Activated CD4-positive, alpha-beta T cell treated with anti-CD3 and anti-CD28 coated beads, Interleukin-2, amount 10 ng/mL, durations not matched to agents 24 days and 14 days (primary cell): ENCODE measurements at places on chromosomes 7 and 10. TPM values are rescaled to one million over a fixed set of nuclear protein-coding genes. Genes with fewer than 3 reads are reported as not detected.
A peak's percentile ranks its signal among the peaks of the same experiment; 100 is the strongest.

Gene PPP1R3C
- 0.14 and 0.21 TPM in 2 replicates for total RNA-seq

- H3K4me1 ChIP-seq, result no peaks in the 10 kb centered on the region
- no peak overlapping the region for H3K4me3 ChIP-seq
- DNase-seq, result no peak
- no peak overlapping the region for H3K27ac ChIP-seq
- no peaks in the 10 kb centered on the region for H3K36me3 ChIP-seq
These were observed 512.4 kb downstream of the TNS3 start for GRCh38 chr7:47069385-47070076.

Gene RARRES2
- not detected in 2 replicates for total RNA-seq

Gene FGFR2
- total RNA-seq, result not detected in 2 replicates

DNA sequence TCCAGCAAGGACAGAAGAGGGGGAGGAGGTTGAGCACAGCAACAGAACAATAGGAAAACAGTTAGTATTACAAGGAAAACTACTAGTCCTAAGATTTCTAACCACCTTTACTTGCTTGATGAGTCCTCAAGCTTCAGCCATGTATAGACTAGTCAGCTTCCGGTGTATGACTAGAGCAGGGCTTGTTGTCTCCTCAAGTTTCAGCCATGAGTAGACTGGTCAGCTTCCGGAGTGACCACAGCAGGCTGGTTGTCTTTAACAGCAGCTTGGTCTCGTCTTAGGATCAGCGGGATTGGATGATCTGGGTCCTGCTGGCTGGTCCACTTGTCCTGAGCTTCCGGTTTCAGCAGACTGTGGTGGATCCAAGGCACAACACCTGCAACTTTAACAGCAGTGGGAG lies 10.6 kb upstream of the ZNF239 start:
- H3K36me3 ChIP-seq, result peaks cover 2% of the 10 kb centered on the region

Gene PDE6C
- not detected in 2 replicates for total RNA-seq

GRCh38 chr10:1158066-1158465 lies 101.9 kb downstream of the WDR37 start:
- H3K4me3 ChIP-seq, result no peak overlapping the region
- H3K4me1 ChIP-seq, result no peaks in the 10 kb centered on the region
- no peaks in the 10 kb centered on the region for H3K36me3 ChIP-seq
- no peak for DNase-seq

Gene MEIG1
- total RNA-seq, result not detected in 2 replicates

Gene INMT
- not detected in 2 replicates for total RNA-seq

GRCh38 chr10:104209575-104210198 lies 22.5 kb downstream of the CFAP43 start:
- H3K27me3 ChIP-seq, result peaks cover 49% of the 10 kb centered on the region
- no peak overlapping the region for H3K27ac ChIP-seq
- no peaks in the 10 kb centered on the region for H3K4me1 ChIP-seq
- H3K36me3 ChIP-seq, result no peaks in the 10 kb centered on the region
- no peak overlapping the region for H3K4me3 ChIP-seq

DNA sequence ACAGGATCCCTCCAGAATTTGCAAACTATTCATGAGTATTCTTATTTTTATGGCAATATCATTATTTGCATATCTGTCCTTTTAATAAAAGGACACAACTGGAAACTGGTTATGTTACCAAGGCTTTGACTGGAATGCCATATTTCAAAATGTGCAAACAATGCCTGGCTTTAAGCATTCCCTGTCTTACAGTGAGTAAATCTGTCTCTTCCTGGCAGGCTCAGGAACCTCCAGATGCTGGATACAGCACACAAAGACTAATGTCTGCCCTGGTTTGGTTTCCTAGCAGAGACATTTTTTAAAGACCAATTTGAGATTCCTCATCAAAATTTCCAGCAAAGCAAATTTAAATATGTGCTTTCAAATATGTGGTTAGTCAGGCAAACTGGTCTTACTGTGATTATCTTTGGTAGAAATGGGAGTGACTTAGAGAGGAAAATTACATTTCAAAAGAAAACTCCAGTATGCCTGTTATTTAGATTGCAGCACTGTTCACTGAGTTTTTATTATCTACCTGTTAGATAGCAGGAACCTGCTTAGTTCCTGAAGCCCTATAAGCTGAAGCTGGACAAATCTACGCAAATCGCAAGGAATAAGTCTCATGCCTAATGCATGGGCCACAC lies 31.3 kb downstream of the RNF216 start:
- no peaks in the 10 kb centered on the region for H3K27me3 ChIP-seq
- H3K36me3 ChIP-seq, result peaks cover 24% of the 10 kb centered on the region
- H3K4me3 ChIP-seq, result no peak overlapping the region
- peaks cover 4% of the 10 kb centered on the region for H3K4me1 ChIP-seq

- H3K27ac ChIP-seq, result no peak overlapping the region
- H3K4me3 ChIP-seq, result no peak overlapping the region
- no peaks in the 10 kb centered on the region for H3K36me3 ChIP-seq
- H3K27me3 ChIP-seq, result no peaks in the 10 kb centered on the region
- no peak for DNase-seq
These were observed 44.2 kb downstream of the JAZF1 start for GRCh38 chr7:28136420-28136819.

DNA sequence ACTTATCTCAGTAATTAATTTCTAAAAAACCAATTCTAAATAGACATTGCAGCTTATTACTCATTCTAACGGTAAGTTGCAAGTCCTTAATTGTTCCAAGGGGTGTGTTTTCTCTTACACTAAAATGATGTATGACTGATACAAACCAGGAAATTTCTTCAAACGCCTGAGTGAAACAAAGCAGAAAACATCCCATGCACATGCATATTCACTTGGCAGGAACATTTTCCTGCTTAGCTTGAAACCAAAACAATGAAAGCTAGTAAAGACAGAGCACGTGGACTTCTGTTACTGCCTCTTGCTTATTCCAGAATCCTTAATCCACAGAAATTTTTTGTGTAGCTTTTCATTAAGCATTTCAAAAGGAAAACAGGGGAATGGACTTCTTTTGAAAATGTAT lies 187.7 kb downstream of the MTERF1 start:
- DNase-seq, result no peak
- H3K27me3 ChIP-seq, result no peaks in the 10 kb centered on the region
- H3K4me1 ChIP-seq, result no peaks in the 10 kb centered on the region
- H3K27ac ChIP-seq, result no peak overlapping the region
- H3K4me3 ChIP-seq, result no peak overlapping the region

Gene NOC3L
- 56.8 and 56.9 TPM in 2 replicates for total RNA-seq

Gene RBM28
- total RNA-seq, result 76.7 and 85.8 TPM in 2 replicates

Gene LBX1
- not detected in 2 replicates for total RNA-seq

DNA sequence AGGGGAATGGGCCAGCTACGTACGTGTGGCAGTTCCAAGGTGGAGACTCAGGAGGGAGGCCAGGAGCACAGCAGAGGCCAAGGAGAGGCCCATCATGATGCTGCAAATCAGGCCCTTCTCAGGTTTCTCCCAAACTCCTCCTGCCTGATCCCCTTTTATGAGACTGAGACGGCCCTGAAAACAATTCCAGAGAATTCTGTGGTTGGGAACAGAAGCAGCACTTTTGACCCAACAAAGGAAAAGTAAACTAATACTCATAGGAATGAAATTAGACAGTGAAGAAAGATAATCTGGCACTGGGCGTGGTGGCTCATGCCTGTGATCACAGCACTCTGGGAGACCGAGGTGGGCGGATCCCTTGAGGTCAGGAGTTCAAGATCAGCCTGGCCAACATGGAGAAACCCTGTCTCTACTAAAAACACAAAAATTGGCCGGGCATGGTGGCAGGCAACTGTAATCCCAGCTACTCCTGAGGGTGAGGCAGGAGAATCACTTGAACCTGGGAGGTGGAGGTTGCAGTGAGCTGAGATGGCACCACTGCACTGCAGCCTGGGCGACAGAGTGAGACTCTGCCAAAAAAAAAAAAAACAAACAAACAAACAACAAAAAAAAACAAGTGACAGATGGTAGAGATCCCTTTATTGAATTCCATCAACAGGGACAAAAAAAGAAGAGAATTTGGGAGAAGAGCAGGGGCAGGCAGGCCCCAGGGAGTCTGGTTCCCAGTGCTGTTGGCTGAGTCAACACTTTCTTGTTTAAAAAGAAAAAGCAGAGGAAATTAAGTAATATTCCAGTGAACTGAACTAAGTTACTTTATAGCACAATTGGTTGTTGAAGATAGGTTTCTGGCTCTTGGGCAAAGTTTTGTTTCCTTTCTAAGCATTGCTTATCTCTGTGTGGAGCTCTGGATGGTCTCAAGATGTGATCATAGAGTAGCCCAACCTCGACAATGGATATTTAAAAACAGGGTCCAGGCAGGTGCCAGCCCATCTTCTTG lies at the start of gene CCL26:
TSS of gene CCL26 (minus strand) at position 131 of the 997 bp plus-strand sequence. CDS start at position 96, 35 bp downstream.
- H3K4me3 ChIP-seq, result no peak within 1 kb of the TSS
- no peaks in the 10 kb centered on the region for H3K36me3 ChIP-seq
- DNase-seq, result no peak
- H3K27me3 ChIP-seq, result no peaks in the 10 kb centered on the region

DNA sequence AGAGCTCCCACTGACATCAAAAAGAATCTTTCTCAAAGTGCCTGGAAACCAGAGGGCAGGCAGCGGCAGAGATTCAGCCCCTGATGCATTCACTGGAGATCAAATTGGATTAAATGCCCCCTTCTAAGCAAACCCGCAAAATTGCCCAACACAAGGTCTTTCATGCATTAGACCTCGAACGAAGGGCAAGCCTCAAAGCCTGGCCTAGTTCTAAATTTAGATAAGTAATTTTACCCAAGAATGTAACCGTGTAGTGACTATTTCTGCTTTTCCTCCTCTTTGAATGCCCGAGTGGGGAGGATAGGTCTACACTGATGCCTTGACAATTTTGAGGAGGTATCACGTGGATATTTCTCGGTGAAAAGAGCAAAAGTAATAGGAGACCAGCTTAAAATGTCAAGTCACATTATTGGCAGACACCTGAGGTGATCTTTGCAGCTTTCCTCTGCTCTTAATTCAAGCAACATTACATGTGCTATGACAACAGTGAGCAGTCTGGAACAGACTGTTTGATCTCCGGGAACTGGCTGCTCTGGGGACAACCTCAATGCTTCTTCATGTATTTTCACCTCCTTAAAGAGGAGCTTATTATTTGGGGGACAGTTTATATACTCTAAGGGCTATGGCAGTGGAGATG lies 1263.5 kb upstream of the AUTS2 start:
- H3K36me3 ChIP-seq, result no peaks in the 10 kb centered on the region
- H3K4me1 ChIP-seq, result no peaks in the 10 kb centered on the region
- DNase-seq, result no peak

GRCh38 chr7:123717689-123718088 lies 31.1 kb downstream of the WASL start:
- H3K27ac ChIP-seq, result no peak overlapping the region
- no peak overlapping the region for H3K4me3 ChIP-seq
- no peak for DNase-seq
- H3K36me3 ChIP-seq, result peaks cover 6% of the 10 kb centered on the region
- H3K27me3 ChIP-seq, result no peaks in the 10 kb centered on the region

DNA sequence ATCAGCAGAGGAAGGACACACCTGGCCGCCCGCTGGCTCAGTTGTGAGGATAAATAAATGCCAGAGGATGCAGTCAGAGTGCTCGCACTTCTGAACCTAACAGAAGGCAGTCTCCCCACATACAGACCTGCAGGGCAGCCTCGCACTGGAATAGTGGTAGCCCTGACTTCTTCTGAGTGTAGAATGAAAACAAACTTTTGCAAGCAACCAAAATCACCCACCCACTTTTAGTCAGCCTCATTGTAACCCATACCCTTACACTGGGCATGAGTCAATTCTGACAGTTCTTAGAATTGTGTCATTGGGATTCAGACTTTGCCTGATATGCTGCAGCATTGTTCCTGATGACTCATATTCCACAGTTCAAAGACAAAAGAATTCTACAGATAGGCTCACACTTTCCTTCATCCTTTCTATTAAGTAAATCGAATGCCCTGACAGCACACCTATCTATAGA lies 167.0 kb upstream of the CDK1 start:
- H3K36me3 ChIP-seq, result peaks cover 18% of the 10 kb centered on the region
- no peaks in the 10 kb centered on the region for H3K27me3 ChIP-seq
- H3K4me3 ChIP-seq, result no peak overlapping the region
- H3K27ac ChIP-seq, result peak overlapping the region; percentile 78
- H3K4me1 ChIP-seq, result peaks cover 19% of the 10 kb centered on the region

DNA sequence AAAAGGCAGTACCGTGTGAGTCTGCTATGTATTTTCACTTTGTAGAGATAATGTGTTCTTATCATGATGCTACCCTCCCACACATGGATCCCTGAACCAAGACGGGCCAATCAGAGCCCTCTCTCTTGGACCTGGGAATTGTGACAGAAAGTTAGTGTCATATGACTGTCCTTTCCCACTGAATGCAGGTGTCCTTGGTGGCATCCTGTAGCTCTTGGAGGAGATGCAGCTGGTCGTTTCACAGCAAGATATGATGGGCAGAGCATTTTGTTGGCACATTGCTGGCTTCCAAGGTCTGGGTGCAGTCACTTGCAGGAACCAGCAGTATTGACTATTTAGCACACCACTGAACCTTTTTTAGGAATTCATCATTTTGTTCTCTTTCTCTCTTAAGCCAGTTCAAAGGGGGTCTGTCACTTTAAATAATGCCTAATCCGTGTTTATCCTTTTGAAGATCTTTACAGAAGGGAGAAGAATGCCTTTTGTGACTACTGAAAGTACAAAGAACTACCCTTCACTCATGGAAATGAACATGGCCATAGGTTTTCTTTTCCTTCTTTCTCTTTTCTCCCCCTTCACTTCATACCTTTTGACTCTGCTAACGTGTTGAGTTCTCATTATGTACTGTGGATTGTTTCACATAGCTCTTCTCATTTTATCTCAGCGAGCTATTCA lies 125.1 kb downstream of the PLXDC2 start:
- H3K27ac ChIP-seq, result no peak overlapping the region
- no peak for DNase-seq
- H3K4me1 ChIP-seq, result no peaks in the 10 kb centered on the region
- H3K27me3 ChIP-seq, result no peaks in the 10 kb centered on the region

DNA sequence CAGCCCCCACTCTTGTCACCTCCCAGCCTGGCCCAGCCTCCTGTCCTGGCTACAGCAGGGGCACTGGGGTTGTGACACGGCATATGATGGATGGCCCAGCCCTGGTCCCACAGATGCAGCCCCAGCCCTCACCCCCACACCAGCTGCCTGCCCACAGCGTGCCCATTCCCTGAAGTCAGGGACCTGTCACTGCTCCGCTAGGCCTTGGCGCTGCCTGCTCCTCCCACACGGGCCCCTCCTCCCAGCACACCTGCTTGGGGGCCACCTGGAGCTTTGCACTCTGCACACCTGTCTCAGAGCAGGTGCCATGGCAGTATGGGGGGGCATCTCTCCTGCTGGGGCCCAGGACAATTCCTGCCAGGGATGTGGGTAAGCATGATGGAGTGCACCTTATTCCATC lies 3.5 kb downstream of the GCK start:
- H3K27me3 ChIP-seq, result peaks cover 2% of the 10 kb centered on the region
- no peak overlapping the region for H3K4me3 ChIP-seq
- no peaks in the 10 kb centered on the region for H3K4me1 ChIP-seq
- no peaks in the 10 kb centered on the region for H3K36me3 ChIP-seq
- no peak overlapping the region for H3K27ac ChIP-seq

GRCh38 chr10:2119316-2119715 lies 382.0 kb upstream of the ADARB2 start:
- no peaks in the 10 kb centered on the region for H3K27me3 ChIP-seq
- H3K4me1 ChIP-seq, result no peaks in the 10 kb centered on the region
- no peaks in the 10 kb centered on the region for H3K36me3 ChIP-seq

GRCh38 chr7:149498811-149499210 lies 1.2 kb upstream of the ZNF746 start:
- H3K27me3 ChIP-seq, result peaks cover 2% of the 10 kb centered on the region
- no peak overlapping the region for H3K4me3 ChIP-seq
- peaks cover 19% of the 10 kb centered on the region for H3K4me1 ChIP-seq
- H3K27ac ChIP-seq, result no peak overlapping the region
- DNase-seq, result no peak
- peaks cover 9% of the 10 kb centered on the region for H3K36me3 ChIP-seq

- no peak overlapping the region for H3K4me3 ChIP-seq
- peaks cover 10% of the 10 kb centered on the region for H3K4me1 ChIP-seq
- H3K36me3 ChIP-seq, result no peaks in the 10 kb centered on the region
- peaks cover 10% of the 10 kb centered on the region for H3K27me3 ChIP-seq
These were observed 8.7 kb upstream of the MYL7 start for GRCh38 chr7:44149571-44150465.

Gene TMEM139
- total RNA-seq, result 0.38 and 0.42 TPM in 2 replicates

Gene DOCK1
- 1.2 and 1.5 TPM in 2 replicates for total RNA-seq
